ENCODE measurements at places on chromosomes 16 and 17.

GRCh38 chr17:31067691-31068184 is 27.0 kb upstream of the NF1 start:
- peak; percentile 26 for DNase-seq

DNA sequence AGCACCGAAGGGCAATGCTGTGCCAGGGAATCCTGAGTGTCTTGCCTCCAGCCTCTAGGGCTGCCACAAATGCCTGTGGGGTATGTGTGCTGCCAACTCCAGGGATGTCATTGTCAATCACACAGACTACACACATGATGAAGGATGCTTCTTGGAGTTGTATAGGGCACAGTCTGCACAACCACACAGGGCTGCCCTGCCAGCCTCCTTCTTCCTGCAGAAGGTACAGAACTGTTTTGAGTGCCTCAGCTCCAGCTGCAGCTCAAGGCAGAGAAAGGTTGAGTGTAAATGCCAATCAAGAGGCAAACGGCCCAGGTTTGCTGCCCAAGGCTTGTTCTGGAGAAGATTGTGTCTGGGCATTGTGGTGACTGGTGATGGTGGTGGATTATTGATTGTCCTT is 15.6 kb downstream of the SCNN1B start:
- DNase-seq, result no peak

- no peak for DNase-seq
Measured at GRCh38 chr16:68227183-68227793, 8.6 kb downstream of the ESRP2 start.

GRCh38 chr16:89143201-89143741 is 28.3 kb upstream of the CDH15 start:
- DNase-seq, result no peak

DNA sequence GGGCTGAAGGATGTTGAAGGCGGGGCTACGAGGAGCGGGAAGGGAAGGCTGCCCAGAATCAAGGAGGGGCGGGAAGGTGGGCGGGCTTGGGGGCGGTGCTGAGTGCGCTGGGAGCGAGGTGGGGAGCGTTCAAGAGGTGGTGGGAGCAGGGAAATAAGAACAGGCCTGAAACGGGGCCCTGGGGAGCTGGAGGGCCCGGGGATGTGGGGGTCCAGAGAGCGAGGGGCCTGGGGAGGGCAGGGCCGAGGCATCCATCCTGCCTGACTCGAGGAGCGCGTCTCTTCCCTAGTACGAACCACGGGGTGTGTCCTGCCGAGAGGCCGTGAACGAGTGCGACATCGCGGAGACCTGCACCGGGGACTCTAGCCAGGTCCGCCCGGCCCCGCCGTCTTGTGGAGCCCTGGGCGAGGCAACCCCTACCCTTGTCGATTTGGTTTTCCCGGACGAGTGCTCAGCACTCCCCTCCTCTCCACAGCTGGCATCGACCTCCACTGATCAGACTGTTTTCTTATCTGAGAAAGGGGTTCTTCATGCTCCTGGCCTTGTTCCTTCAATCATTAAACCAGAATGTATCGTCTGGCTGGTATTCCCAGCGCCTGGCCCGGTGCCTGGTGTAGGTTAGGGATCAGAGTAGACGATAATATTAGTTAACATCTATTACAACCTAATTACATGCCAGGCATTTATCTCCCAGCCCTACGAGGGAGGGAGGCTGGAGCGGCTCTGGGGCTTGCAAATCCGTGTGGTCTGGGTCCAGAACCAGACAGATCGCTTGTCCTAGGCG is 17.2 kb downstream of the ADAM11 start:
- no peak for DNase-seq

GRCh38 chr17:2204393-2204792 is 99.2 kb downstream of the SMG6 start:
- no peak for DNase-seq

DNA sequence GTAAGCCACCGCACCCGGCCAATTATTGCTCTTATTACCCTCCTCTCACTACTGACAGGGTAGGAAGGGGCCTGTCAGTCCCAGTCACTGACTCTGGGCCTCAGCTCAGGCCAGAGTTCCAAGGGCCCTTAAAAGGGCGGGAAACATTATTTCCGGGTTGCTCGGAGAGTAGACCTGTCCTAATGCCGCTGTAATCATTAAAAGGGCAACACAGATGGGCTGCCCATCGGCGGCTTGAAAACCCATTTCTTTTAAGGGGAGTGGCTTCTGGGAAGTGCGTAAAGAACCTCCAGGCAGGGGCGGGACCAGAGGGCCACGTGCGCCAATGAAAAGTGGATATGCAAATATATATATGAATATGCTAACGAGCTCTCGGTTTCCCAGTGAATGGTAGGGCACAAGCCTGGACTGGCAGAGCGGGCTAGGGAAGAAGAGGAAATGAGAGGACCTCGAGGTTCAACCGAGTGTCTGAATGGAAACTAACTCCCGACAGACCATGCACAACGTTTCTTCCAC is 26.6 kb downstream of the PIPOX start:
- DNase-seq, result no peak

GRCh38 chr17:50063561-50064252 is 7.8 kb downstream of the ITGA3 start:
- DNase-seq, result no peak

All from HL-60 (cell line).